Activated naive CD4-positive, alpha-beta T cell treated with anti-CD3 and anti-CD28 coated beads, Interleukin-2, amount 10 ng/mL, durations not matched to agents 7 days and 5 days (primary cell): ENCODE measurements at places on chromosomes 5 and 9.

DNA sequence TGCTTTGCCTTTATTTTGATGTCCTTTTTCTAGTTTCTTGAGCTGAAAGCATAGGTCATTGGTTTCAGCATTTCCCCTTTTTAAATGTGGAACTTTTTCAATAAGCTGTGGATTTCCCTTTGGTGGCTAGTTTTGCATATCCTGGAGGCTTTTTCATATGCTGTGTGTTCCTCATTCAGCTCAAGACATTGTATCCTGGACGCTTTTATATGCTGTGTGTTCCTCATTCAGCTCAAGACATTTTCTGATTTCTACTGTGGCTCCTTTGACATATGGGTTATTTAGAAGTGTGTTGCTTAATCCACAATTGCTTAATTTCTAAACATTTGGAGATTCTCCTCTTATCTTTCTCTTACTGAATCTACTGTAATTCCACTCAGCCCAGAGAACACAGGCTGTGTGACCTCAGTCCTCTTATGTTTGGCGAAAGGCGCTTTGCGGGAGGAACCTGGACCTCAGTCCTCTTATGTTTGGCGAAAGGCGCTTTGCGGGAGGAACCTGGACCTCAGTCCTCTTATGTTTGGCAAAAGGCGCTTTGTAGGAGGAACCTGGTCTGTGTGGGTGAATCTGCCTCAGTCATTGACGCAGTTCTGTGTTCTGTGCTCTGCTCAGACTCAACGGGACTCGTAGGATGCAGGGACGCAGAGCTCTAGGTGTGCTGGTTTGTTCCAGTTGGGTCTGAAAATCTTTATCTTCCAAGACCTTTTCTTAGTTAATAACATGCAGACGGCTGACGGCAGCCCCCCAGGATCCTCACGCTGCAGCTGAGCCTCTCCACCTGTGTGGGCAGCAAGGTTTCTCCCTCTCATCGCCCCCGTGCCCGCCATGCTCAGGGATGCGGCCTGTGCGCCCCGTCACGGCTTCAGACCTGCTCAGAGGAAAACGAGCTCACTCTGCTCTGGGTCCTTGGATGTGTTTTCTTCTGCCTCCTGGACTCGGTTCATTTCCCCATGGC is 6.0 kb upstream of the SLC9A3 start:
- no peak for DNase-seq

- no peak for DNase-seq
Observed at GRCh38 chr9:134168757-134169550, 4.6 kb upstream of the RNU6ATAC start.

DNA sequence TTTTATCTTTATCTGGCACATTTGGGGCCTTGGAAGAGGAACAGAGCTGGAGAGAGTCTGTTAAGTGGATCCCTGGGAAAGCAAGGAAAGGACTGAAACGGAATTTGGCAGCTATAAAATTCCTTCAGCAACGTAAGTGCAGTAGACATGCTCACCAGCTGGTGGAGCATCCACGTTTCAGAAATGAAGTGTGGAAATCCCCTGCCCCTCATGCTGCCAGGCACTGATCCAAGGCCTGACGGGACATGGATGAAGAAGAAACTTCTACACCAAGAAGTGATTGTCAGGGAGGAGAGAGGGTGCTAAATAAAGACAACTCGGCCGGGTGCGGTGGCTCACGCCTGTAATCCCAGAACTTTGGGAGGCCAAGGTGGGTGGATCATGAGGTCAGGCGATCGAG is 209.3 kb downstream of the ROR2 start:
- no peak for DNase-seq

DNA sequence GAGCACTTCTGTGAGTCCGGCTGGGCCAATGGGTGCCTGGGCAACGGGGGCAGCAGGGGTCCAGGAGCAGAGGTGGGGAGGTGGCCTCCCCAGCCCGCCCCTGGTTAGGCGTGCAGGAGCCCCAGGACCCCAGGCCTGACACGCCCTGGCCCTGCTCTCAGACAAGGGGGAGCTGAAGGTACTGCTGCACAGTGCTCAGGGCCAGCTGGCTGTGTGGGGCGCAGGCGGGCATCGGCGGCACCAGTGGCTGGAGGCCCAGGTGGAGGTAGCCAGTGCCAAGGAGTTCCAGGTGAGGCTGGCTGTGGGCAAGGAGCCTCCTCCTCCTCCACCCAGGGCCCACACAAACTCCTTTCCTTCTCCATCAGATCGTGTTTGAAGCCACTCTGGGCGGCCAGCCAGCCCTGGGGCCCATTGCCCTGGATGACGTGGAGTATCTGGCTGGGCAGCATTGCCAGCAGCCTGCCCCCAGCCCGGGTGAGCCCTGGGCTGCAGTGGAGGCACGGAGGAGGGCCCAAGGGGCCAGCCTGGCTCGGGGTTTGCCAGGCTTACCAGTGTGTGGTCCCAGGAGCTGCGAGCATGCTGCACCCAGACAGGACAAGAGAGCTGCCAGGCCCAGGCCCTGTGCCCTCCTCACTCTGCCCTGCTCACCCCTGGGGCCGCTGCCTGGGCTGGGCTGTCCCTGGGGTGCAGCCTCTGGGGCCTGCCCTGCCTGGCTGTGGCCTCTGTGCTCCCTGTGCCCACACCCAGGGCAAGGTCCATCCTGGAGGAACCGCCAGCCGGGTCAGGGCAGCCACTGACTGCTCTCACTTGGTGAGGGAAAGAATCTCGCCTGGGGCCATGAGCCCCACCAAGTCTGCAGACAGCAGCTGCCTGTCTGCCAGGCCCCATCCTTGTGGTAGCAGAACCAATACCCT is 7.0 kb downstream of the MAMDC4 start:
- DNase-seq, result no peak

GRCh38 chr5:42490831-42491230 is 67.6 kb downstream of the GHR start:
- DNase-seq, result no peak

DNA sequence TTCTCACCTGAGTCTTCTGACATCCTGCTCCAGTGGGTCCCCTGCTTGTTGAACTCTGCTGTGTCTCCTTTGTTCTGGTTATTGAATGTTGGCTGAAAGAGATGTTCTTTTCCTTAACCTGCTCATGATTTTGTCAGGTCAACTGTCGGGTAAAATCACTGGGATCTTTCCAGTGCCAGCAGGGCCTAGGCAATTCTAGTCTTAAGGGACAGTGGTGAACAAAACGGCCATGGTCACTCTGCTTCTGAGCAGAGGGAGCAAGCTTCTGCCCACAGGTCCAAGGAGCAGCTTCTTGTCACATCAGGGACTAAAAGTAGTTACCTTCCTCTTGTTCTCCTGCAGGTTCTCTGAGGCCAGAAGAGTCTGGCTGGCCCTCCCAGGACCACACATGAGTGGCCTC is 65.6 kb downstream of the SEC61B start:
- DNase-seq, result no peak

GRCh38 chr5:174972291-174972690 is 247.9 kb downstream of the MSX2 start:
- DNase-seq, result no peak

DNA sequence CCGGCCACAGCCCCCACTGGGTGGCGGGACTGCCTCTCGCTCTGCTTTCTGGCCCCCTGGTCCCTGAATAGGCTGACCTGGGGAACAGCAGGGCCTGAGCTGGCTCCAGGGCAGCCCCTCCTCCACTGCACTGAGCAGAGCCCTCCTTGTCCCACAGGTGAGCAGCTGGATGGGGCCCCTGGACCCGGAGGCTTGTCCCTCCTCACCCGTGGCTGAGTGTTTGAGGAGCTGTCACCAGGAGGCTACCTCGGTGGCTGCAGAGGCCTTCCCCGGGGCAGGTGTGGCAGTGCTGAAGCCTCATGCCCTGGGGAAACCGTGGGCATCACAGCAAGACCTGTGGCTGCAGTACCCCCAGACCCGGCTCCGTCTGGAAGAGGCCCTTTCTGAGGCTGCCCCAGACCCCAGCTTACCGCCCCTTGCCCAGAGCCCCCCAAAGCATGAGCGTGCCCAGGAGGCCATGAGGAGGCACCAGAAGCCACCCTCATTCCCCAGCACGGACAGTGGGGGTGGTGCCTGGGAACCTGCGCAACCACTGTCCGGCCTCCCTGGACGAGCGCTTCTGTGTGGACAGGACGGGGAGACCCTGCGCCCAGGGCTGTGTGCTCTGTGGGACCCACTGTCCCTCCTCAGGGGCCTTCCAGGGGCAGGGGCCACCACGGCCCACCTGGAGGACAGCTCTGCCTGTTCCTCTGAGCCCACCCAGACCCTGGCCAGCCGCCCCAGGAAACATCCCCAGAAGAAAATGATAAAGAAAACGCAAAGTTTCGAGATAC is 28.5 kb upstream of the LRRC14B start:
- peak; percentile 17 for DNase-seq

GRCh38 chr5:95715799-95716461 is 15.2 kb upstream of the RHOBTB3 start:
- no peak for DNase-seq

DNA sequence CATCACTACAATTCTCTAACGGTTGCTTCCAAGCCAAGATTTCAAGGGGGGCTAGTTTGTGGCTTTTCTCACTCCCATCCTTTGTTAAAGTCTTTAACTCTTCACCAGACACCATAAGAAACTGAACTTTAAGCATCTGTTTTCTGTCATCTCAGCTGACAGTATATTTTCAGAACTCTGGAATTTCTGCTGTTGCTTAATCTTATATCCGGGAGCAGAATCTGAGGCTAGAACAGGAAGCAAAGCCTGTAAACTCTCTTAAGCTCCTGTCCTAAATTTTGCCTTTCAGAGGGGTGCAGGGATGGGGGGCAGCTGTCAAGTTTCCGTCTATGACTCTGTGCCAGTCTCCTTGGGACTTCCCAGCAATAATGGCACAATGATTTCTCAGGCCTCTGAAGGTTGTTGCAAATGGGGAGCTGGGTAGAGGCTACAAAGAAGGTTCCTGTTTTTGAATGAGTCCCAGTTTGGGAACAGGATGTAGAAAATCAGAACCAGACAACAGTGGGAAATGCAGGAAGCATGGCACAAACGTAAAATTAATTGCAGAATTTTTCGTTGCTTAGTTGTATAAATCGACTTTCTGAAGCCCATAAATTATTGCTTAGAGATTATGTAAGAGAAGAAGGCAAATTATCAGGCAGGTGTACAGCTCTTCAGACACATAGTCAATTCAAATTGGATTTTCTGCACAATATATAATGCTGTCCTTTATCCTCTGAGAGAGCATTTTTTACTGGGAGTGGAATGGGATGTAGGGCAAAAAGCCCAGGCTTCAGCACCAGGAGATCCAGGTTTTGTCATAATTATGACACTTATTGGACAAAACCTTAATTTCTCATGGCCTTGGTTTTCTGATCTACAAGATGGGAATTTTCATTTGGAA is 430.9 kb downstream of the DMAC1 start:
- no peak for DNase-seq

DNA sequence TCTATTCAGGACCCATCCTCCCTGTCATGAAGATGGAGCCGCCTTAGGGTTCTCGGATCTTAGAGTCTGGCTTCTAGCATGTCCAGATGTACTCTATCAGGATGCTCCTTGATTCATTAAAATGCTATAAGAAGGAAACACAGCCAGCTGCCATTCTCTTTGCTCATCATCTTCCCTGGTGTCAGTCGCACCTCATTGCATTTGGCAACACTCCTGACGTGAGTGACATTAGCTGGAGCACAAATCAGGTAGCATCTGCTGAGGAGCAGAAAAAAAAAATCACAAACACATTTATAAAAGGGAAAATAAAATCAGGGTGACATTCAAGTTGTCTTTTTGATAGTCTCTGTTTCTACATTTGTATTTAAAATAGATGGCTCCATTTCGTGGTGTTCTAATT is 226.1 kb upstream of the NMUR2 start:
- no peak for DNase-seq

DNA sequence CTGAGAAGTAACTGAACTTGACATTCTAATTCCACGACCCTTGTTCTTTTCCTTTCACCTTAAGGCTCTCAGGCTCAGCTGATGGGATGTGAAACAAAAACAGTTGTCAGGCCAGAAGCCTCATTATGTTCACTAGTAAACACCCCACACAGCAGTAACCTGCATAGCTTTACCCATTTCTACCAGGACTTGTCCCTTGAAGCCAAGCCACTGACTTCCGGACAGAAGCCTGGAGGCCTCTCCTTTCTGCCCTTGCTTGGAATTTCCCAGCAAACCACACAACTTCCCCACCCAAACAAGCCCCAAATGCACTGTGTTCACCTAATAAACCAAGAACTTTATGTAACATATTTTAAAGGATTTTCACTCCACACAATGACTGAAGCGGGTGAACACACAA is 19.6 kb downstream of the PRUNE2 start:
- DNase-seq, result no peak

DNA sequence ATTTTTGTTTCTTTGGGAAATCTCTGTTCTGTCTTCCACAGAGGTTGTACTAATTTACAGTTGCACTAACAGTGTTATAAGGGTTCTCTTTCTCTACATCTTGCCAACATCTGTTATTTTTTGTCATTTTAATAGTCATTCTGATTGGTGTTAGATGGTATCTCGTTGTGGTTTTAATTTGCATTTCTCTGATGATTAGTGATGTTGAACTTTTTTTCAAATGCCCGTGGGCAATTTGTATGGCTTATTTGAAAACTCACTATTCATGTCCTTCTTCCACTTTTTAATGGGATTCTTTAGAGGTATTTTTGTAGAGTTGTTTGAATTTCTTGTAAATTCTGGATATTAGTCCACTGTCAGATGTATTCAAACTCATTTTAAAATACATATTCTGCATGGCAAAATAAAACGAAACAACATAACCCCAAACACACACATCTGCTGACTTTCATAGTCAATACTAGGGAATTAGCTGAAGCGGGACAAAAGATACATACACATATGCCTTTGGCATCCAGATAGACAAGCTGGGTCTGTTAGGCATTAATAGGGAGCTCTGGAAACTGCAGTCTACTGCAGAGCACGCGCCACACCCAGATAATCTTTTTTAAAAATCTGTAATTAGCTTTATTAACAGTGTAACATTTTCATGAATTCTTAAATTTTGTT is 5.8 kb upstream of the SPATA31C2 start:
- no peak for DNase-seq

DNA sequence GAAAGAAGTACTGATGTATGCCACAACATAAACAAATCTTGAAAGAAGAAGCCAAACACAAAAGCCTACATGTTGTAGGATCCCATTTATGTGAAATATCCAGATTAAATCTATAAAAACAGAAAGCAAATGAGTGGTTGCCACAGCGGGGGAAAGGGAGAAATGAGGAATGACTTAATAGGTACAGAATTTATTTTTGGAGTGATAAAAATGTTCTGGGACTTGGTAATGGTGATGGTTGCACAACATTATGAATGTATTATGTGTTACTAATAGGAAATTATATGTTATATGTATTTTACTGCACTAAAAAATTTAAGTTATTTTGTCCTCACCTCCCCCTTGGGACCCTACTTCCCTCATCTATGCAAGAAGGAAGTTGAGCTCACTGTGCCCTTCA is 16.4 kb upstream of the TTC1 start:
- DNase-seq, result no peak

- DNase-seq, result no peak
Observed at GRCh38 chr9:93186215-93186945, 2.4 kb downstream of the WNK2 start.

GRCh38 chr9:95399261-95399660 is 81.8 kb upstream of the FANCC start:
- no peak for DNase-seq

DNA sequence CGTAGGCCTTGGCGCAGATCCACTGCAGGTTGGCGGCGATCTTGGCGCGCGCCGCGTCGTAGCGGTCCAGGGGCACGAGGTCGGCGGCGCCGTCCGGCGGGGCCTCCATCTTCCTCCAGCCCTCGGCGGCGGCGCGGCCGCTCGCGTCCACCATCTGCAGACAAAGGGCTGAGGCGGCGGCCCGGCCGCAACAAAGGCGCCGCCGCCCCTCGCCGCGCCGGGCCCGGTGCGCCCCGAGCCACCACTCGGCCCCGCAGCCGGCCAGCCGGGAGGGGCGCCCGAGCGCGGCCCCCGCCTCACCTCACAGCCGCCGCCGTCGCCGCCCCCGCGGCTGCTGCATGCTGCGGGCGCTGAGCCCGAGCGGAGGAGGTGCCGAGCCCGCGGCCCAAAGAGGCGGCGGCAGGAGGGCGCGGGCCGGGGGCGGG is 328 bp downstream of the CAMSAP1 start:
- no peak for DNase-seq
